ENCODE measurements at places on chromosomes 16 and 17.

GRCh38 chr17:29412780-29413565 is 22.8 kb downstream of the TAOK1 start:
- no peak for DNase-seq

DNA sequence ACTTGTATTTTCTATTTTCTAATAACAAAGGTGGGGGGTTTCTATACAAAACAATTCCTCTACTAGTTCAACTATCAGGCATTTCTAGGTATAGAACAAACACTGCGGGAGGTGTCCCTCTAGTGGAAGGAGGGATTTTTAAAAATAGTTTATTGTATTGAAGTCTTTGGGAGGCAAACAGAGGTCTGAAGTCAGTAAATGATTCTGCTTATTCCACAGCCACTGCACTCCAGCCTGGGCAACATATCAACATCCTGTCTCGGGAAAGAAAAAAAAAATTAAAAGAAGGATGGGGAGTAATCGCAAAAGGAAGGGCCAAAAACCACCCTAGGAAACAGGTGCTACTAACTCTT is 648 bp upstream of the ERCC4 start:
- DNase-seq, result peak; percentile 43

- no peak for DNase-seq
Observed at GRCh38 chr16:67645397-67646121, 615 bp downstream of the CARMIL2 start.

GRCh38 chr17:37643118-37643766 is at the start of gene DDX52:
Gene DDX52 (minus strand): TSS chr17:37643446. CDS start chr17:37643420, 26 bp downstream.
- peak; percentile 86 for DNase-seq

GRCh38 chr16:16124438-16124837 is 98.9 kb downstream of the ABCC6 start:
- no peak for DNase-seq

GRCh38 chr16:48590476-48590875 is 19.5 kb downstream of the N4BP1 start:
- DNase-seq, result no peak

- DNase-seq, result no peak
Observed at GRCh38 chr16:58649707-58650106, 20.1 kb upstream of the CNOT1 start.

DNA sequence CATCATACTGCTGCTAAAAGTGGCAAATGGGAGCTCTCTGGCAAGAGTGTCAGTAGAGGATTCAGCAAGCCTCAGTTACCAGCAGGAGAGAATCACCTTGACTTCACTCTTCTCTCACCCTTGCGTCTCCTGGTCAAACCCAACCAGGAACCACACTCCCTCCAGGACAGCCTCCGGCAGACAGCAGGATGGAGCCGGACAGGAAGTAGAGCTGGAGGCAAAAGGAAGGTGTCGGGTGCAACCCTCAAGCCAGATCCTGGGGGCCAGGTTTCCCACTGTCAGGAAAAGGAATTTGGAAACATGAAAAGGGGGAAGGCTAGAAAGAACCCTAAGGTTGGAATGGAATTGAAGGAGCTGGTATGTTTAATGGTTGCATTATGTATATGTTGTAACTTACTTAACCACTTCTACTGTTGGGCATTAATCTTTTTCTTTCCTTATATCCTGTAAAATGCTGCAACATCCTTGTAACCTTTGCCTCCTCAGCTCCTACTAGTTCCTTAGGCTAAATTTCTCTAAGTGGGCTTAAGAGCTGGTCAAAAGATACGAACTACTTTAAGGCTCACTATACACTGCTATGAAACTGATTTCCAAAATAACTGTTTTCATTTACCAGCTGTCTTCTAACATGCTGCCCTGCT is 40.3 kb downstream of the CYTH1 start:
- DNase-seq, result no peak

DNA sequence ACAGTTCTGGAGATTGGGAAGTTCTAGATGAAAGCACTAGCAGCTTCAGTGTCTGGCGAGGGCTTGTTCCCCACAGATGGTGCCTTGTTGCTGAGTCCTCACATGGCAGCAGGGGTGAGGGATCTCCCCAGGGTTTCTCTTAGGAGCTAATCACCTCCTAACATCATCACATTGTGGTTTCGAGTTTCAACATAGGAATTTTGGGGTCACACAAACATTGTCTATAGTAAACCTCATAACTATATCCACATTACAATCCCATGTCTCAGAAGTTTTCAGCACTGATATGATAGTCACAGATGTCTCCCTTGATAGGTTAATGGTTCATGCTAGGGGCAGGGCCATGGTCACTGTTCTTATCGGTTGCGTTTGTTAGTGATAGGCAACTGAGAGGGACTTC is 13.8 kb downstream of the CLUAP1 start:
- no peak for DNase-seq

GRCh38 chr17:68319410-68320162 is 28.3 kb downstream of the ARSG start:
- no peak for DNase-seq

All from CD4-positive, alpha-beta memory T cell (primary cell).